Inflammatory macrophage (primary cell): ENCODE measurements at places on chromosomes 2 and 18.

GRCh38 chr2:17863539-17863938, 14.9 kb upstream of the KCNS3 start:
- no peak for DNase-seq

DNA sequence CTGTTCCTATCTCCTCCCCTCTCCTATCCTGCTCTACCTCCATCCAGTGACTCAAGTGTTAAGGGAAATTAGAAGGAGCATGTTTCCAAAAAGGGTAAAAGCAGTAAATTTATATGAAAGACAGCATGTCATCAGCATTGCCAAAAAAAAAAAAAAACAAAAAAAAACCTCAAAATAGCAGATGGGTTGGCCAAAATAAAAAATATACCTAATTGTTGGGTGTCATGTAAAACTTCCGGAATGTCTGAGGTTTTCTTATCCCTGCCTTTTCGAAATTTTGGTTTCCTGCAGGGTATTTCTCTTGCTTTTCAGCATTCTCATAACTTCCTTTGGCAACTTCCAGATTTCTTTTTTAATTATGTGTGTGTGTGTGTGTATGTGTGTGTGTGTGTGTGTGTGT, 241.6 kb upstream of the FN1 start:
- DNase-seq = no peak

DNA sequence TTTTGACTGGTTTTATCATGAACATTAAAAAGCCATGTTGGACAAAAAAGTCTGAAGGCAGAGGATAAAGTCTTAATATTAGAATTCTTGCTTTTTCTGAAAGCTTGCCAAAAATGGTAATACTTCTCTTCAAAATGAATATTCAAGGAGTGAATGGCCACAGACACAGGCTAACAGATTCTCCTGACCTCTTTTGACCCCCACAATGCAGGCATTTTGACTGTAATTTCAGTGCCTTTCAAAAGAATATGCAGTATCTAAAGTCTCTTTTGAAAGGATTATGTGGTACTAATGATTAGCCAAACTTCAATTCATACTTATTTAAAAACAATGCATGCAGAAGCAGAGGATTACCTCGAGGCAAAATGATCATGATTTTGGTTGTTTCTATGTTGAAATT, 557.8 kb upstream of the GCFC2 start:
- DNase-seq = no peak

DNA sequence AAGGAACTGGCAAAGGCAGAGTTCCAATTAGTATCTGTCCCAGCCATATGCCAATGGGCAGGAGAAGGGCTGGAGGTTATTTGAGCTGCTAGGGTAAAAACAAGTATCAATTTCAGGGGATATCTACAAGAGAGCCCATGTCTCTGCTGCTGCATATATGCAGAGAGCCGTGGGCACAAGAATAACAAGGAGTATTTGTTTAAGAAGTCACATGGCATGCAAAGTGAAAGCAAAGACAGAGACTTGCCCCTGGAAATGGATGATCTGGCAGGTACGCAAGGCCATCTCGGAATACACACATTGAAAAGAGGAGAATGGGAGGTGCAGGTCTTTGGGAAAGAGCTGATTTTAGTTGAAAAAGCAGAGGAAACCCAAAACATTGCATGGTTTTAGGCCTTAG, 170.6 kb downstream of the EVA1A start:
- DNase-seq = no peak

DNA sequence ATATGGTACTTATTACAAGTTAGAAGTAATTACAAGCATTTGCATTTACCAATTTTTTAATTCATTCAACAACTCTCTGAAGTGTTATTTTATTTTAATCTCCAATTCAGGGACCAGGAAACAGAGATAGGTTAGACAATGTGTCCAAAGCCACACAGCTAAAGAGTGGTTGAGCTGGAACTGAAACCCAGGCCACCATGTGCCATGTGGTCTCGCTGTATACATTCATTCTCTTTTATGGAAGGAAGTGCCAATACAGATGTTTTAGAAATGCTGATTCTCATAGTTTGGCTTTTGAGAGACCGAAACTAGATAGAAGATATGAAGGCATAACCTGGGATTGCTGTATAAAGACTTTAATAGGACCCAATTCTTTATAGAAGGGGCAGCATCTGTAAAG, 684.6 kb upstream of the ID2 start:
- DNase-seq = no peak

DNA sequence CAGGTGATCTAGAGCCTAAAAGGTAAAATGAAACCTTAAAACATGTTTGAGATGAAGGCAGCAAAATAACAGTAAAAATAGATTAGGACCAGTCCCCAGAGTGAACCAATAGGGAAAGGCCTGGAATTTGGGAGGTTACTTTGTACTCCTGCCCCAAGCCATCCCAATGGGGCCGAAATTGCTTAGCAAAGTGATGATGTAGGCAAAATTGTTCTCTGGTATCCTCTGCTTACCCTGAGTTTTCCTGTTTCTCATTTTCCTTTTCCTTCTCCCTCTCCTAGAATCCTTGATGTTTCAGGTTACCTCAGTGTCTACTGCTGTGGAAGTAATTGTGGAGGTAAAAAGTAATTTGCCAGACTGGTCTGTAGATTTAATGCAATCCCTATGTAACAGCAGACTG, 92.9 kb downstream of the TRABD2A start:
- no peak for DNase-seq

DNA sequence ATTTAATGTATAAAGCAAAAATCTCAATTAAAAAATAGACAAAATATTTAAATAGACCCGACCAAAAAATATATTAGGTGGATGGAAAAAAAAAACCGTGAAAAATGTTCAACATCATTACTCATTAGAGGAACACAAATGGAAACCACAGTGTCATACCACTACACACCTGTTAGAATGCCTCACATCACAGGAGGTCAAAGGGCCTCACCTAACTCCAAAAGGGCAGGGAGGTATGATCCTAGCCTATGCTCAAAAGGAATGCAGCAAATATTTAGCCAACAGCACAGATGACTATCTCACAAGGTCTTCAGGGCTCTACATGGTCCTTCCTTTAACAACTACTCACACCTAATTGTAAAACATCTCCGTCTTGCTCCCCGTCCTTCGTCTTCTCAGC, 185.5 kb upstream of the SETBP1 start:
- no peak for DNase-seq

DNA sequence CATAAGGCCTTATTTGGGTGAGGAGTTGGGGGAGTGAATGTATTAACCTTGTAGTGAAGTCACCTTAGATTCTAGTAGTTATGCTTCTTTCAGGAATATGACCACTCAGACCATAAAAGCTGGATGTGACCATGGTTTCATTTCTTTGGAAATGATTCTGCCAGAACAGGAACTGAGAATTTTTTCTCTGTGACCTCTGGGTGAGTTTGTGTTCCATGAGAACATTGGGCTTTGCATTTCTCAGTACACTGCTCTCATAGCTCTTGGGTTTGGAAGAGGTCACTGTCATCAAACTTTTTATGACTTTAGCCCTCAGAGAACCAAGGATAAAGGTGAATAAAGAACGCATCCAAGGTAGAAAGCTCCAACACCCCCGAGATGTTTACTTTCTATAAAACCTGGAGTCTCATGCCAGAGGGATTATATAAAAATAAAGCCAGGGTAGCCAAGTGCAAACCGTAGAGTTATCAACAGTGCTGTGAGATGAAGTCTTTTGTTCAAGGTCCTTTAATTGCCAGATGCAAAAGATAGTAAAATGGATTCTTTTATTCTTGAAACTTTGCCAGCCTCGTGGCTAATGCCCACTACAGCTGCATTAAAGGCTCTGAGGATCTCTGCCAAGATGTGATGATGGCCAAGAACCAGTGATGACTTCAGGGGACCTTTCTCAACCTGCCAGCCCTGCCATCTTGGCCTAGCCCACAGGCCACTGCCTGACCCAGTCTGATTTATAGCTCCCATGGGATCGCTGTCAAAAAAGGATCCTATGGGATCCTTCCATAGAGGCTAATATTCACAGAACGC, 27.8 kb upstream of the MAT2A start:
- DNase-seq = peak; percentile 48

DNA sequence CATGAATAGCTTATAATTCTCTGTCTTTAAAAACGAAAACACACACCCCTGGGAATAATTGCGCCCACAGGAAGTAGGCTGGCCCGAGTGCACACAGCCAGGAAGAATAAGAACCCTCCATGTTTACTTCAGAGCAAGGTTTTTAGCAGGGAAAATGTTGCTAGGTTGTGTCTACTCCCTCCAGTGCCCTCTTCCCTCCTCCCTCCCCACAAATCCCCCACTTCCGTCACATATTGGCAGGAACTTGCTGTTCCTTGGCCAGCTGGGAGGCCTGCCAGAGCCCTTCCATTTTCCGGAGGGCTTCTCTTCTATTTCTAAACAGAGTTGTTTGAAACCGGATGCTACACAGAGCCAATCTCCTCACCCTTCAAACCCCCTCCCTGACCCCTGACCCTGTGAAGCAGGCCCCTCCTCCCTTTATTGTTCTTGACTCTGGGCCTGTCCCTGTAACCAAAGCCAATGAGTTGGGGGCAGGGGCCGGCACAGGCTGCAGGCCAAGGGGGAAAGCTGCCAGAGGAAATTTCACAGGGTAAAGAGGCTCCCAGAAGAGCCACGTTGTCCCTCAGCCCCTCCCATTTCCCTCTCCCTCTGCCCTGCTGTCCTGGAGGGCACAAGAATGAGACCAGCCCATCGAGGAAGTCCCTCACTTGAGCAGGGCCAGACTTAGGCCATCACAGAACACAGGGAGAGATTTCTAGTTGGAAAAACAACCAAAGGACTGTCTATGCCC, 49.8 kb upstream of the LGALSL start:
- no peak for DNase-seq

DNA sequence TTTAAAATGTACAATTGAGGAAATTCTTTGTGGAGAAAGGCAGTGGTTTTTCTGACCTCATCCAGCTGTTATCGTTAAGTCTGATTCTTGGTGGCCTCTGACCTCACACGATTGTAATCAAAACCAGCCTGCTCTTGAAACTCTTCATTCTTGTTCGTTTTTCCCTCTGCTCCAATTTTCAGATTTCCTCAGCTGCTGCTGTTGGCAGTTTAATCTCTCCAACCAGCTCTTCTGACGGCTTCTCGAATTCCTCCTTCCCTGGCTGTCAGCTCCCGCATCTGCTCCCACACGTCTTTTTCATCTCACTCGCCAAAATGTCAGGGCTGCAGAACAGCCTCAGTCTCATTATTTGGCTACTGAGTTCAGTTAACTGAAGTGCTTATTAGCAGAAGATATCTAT, 136.1 kb downstream of the DCDC2C start:
- DNase-seq = no peak

- DNase-seq = no peak
Observed at GRCh38 chr2:81148323-81148722, 843.8 kb upstream of the LRRTM1 start.

DNA sequence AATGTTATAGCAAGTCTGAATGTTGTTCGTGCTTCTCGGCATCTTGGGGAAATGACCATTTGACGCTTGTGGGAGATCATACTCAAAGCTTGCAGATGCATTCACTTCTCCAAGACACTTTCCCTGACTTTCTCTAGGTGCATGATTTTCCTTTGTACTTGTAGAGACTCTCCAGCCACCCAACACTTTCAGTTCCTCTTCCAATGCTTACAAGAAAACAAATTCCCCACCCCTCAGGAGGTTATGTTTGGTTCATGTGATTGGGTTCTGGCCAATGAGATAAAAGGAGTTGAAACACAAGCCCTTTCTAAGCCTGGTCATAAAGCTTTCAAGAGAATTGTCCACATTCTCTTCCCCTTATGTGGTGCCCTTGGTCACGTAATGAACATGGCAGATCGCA, 156.3 kb downstream of the EPHA4 start:
- no peak for DNase-seq

- DNase-seq = no peak
Observed at GRCh38 chr2:130819608-130820278, 17.0 kb upstream of the ARHGEF4 start.

- no peak for DNase-seq
Observed at GRCh38 chr2:237942513-237942899, 24.3 kb upstream of the UBE2F start.

- no peak for DNase-seq
Observed at GRCh38 chr2:25829377-25829704, 48.9 kb downstream of the ASXL2 start.

- no peak for DNase-seq
Observed at GRCh38 chr2:177031438-177032180, 181.0 kb upstream of the HNRNPA3 start.
